Stimulated activated CD8-positive, alpha-beta memory T cell treated with anti-CD3 and anti-CD28 coated beads, Interleukin-2, amount 100 ng/mL, for 1 hour (primary cell): ENCODE measurements at places on chromosomes 13 and 19.
A peak's percentile ranks its signal among the peaks of the same experiment; 100 is the strongest.

DNA sequence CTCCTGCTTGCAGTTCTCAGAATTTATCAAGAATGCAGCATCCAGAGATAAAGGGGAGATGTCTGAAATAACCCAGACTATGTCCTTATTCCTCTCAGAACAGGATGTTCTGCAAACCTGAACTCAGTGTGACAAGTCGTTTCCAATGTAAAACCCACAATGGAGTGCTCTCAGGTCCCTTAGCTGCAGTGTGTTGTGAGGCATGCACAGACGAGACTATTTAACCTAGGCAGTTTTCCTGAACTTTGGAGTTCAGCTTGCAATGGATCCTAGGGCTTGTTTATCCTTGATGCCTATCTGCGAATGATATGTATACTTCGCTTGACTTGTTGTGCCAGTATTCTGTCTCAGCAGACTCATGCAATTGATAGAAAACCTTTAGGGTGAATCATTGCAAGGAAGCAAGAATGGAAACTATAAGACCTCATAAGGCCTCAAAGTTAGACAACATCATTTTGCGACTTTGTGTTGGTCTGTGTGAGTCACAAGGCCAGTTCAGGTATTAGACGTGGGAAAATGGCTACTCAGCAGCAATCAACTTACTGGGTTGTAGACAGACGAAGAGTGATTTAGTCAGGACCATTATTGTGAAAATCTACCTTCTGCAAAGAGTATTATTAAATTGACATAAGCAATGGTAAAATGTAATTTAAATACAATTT, 2439.9 kb upstream of the PCDH20 start:
- DNase-seq: no peak

- no peak for DNase-seq
Measured at GRCh38 chr19:20472854-20473253, 92.7 kb downstream of the ZNF737 start.

- DNase-seq: no peak
Measured at GRCh38 chr13:91381371-91381770, 17.1 kb upstream of the GPC5 start.

- no peak for DNase-seq
Measured at GRCh38 chr19:51181377-51181912, 39.3 kb downstream of the SIGLEC7 start.

GRCh38 chr19:51020988-51021651, 1.6 kb upstream of the KLK10 start:
- DNase-seq: no peak

DNA sequence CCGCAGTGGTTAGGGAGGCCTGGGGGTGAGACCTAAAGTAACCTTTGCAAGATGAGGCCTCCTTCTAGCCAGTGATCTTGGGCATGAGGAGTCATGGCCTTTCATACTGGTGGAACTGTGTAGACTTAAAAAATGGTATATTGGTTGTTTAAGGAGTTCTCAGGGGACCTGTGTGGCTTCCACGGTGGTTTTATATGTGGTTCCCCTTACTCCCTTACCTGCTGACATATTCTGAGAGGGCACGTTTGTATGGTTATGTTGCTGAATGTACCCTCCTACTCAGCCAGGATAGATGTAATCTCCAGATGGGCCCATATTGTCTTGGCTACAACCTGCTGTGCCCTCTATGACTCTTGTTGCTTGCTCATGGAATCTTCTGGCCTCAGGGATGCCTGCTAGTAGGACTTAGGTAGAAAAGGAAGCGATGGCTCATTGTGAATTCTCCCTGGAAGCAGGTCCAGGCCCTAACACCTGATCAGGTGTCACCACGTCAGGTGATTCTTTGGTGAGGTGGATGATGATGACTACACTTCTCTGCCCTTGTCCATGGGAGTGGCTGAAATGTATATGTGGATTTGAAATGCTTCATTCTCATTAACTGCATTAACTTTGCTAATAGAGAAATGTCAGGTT, 1.8 kb downstream of the ZNF460 start:
- DNase-seq: no peak

DNA sequence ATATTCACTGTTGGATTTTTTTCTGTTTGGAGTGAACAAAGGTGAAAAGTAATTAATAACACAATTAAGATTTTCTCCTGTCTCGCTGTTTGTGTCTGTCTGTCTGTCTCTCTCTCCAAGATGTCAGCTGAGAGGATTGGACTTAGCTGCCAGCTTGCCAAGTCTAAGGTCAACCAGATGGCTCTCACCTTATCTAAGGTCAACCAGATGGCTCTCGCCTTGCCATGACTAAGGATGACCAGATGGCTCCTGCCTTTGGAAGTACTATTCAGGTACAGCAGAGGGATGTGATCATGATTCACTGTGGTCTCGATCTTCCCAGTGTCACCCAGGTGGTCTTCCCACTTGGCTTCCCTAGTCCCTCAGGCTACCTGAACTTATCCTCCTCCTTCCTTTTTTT, 1436.4 kb downstream of the UQCRFS1 start:
- no peak for DNase-seq

GRCh38 chr13:80830431-80830830, 489.5 kb upstream of the SPRY2 start:
- DNase-seq: no peak

- DNase-seq: no peak
Measured at GRCh38 chr13:51222686-51223559, 725 bp downstream of the FAM124A start.

GRCh38 chr19:34475975-34476594, 5.5 kb upstream of the WTIP start:
- no peak for DNase-seq

GRCh38 chr19:39136225-39136940, 10.8 kb downstream of the PAK4 start:
- no peak for DNase-seq

- no peak for DNase-seq
Measured at GRCh38 chr13:61415058-61415721, 459 bp downstream of the PCDH20 start.

- DNase-seq: no peak
Measured at GRCh38 chr19:29309637-29310036, 96.7 kb upstream of the UQCRFS1 start.

DNA sequence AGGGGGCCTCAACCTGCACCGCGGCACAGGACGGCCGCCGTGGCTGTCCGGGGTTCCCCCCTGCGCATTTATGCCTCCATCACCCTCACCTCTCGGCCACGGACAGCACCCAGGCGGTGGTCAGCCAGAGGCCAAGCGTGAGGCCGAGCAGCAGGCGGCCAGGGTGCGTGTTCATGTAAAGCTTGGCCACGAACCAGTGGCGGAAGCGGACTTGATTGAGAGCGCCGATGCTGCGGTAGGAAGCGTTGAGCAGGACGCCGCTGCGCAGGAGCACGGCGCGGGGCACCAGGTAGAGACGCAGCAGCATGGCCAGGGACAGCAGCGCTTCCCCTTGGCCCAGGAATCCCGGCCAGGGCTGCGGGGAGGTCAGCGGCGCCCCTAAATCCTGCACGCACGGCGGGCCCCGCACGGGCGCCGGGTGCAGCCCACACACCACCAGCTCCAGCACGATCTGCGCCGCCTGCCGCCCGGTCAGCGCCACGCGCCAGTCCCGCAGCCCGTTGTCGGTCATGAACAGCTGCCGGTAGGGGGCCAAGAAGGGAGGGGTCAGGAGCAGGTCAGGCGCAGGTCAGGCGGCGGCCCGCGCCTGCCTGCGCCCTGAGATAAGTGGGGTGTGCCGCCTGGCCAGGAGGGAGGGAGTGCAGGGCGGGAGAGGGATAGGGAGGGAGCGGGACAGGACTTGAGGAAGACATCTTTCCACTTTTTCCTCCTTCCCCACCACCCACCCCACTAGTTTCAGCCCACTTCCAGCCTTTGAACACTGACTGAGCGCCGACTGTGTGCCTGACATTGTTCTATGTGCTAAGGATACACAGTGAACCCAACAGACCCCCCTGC, 6.5 kb downstream of the KCNN4 start:
- DNase-seq: no peak

DNA sequence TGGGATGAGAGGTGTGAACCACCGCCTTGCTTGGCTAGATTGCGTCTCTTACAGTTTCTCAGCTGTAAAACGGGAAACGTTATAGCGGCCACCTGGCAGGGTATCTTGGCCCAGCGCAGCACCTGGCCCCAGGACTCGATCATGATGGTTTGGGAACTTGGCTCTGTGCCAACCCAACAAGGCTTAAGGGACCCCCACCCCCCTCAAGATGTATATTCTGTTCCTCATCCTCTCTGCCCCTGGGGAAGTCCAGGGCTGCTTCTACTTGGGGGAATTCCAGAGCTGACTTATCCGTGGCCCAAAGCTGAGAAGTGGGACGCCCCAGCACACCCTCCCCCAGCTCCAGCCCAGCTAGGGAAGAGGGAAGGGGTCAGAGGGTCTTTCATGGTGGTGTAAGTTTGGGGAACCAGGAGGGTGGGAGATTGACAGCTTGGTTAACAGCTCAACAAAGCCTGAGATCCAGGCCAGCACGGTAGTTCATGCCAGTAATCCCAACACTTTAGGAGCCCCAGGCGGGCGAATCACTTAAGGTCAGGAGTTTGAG, 695 bp downstream of the ICAM1 start:
- DNase-seq: no peak

GRCh38 chr19:12766051-12766521, 9.3 kb downstream of the HOOK2 start:
- peak; percentile 68 for DNase-seq

GRCh38 chr19:47230054-47230920, 712 bp downstream of the BBC3 start:
- peak; percentile 72 for DNase-seq

DNA sequence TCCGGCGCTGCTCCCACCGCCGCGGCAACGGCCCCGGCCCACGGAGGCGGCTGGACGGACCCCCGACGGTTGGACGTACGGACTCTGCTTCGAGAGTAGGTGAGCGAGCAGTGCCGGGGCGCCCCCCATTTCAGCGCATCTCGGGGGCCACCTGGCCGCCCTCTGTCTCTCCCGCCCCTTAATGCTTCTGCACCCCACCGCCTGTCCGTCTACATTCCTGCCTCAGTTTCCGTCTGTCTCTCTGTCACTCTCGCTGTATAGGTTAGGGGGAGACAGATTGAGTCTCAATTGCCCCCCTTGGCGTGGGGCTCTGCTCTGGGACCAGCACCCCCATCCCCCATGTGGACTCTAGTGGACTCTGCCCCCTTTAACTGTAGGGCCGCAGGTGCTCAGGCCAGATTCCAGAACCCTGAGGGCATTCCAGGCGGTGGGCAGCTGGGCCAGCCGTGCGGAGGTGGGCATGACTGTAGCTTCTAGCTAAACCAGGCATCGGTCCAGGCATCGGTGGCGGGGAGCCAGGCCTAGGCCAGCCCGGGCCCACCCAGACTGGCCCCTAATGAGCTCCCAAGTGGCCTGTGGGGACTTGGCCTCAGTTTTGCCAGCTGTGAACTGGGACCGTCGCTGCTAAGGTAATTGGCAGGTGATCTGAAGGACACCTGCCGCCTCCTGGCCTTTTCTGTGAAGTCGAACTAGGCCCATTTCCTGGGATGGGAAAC, 373 bp downstream of the TNFAIP8L1 start:
- DNase-seq: no peak

DNA sequence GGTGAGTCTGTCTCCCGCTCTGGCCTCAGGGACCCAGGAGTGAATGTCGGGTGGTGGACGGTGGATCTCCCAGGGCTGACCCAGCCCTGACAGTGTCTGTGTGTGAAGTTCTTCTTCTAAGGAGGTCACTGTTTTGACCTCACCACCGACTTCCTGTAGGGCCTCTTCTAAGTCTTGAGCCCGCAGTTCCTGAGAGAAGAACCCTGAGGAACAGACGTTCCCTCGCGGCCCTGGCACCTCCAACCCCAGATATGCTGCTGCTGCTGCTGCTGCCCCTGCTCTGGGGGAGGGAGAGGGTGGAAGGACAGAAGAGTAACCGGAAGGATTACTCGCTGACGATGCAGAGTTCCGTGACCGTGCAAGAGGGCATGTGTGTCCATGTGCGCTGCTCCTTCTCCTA, at the start of gene SIGLEC7:
Gene SIGLEC7 (plus strand): TSS at position 183 of the 400 bp plus-strand sequence. CDS start 69 bp downstream, at position 252.
- no peak for DNase-seq

- DNase-seq: no peak
Measured at GRCh38 chr13:23322353-23323336, 110.9 kb downstream of the SACS start.

GRCh38 chr19:55344444-55344843, 4.8 kb downstream of the KMT5C start:
- no peak for DNase-seq

DNA sequence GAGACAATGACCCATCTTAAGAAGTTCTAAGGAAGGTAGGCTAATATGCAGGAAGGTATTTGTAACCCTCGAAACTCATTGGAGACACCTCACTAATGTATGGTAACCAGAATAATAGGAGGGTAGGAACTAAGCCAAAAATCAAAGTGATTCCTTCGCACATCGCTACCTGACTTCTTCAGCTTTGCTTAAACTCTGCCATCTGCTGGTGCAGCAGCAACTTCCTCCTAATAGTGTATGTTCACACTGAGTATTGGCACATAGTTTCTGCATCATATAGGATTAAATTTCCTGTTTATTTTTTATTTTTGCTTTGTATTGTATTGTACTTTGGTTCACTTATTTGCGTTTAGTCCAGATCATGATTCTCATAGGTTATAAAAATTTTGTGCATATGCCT, 676.2 kb downstream of the GPC5 start:
- no peak for DNase-seq

- DNase-seq: no peak
Measured at GRCh38 chr19:45581576-45581975, 3.0 kb downstream of the OPA3 start.

GRCh38 chr13:112671359-112671758, 18.5 kb upstream of the ATP11A start:
- no peak for DNase-seq

DNA sequence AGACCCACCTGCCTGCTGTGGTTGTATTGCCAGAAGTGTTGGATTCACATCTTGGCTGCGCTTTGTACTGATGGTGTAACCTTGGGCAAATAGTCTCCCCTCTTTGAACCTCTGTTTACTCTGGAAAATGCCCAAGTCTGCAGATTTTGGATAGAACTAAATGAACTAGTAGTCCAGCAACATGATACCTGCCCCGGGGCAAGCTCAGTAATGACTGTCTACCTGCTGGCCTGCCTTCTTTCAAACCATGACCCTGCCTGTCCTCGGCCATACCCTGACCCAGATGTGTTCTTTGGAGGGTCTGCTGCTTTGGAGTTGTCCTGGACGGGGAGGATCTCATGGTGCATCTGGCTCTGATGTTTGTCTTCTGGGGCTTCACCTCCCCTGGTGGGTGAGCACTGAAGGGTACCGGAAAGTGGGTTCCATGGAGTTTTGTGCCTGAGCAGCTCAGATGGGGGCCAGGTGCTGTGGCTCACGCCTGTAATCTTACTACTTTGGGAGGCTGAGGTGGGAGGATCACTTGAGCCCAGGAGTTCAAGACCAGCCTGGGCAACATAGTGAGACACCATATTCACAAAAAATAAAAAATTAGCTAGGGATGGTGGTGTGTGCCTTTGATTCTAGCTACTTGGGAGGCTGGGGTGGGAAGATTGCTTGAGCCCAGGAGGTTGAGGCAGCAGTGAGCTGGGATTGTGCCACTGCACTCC, 59.5 kb downstream of the TNFRSF19 start:
- DNase-seq: no peak
